Astrocyte (in vitro differentiated cells and primary cell): ENCODE measurements at places on chromosomes 2 and 18. TPM values are rescaled to one million over a fixed set of nuclear protein-coding genes. Genes with fewer than 3 reads are reported as not detected.

DNA sequence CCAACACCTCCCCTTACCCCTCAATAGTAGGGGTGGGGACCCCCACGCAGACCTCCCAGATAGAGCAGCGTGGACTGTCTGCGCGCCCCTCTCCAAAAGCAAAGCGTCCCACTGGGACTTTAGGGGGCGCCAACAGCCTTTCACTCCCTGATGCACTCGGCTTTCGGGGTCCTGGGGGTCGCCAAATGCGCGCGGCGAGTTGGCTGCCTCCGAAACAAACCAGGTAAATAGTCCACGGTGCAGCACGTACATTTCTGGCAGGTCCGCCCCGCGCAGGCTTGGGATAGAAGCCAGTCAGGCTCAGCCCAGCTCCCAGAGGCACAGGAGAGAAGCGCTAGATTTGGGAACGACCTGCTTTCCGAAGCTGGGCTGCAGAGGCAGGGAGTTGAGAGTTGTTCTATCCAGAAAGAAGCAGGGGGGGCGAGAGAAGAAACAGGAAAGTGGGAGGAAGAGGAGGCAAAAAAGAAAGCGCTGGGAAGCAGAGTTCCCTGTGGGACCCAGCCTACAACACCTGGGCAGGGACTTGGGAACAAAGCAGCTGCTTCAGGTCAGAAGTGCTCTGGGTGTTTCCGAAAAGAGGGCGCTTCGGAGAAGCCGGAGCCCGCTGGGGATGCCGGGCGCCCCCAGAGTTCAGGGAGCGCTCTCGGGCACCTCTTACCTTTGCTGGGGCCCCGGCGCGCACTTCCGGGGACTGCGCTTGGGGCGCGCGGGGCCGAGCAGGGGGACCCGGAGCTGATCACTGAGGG, 544 bp downstream of the EVA1A start:
- peak; percentile 33 for DNase-seq

DNA sequence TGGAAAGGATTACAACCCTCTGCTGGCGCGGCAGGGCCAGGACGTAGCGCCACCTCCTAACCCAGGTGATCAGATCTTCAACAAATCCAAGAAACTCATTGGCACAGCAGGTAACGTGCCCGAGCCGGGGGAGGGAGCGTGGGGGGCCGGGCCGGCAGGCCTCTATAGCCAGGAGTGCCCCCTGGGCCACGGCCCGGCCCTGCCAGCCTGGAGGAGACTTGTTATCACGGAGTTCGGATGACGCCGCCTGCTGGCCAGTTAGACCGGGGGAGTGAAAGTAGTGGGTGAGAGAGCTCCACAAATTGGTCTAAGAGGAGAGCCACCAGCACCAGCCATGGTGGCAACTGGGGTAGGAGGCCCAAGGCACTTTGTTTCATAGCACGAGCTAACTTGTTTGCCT, 8.6 kb upstream of the TMEM214 start:
- no peak for DNase-seq

GRCh38 chr2:14902953-14903352, 270.4 kb downstream of the LRATD1 start:
- no peak for DNase-seq

DNA sequence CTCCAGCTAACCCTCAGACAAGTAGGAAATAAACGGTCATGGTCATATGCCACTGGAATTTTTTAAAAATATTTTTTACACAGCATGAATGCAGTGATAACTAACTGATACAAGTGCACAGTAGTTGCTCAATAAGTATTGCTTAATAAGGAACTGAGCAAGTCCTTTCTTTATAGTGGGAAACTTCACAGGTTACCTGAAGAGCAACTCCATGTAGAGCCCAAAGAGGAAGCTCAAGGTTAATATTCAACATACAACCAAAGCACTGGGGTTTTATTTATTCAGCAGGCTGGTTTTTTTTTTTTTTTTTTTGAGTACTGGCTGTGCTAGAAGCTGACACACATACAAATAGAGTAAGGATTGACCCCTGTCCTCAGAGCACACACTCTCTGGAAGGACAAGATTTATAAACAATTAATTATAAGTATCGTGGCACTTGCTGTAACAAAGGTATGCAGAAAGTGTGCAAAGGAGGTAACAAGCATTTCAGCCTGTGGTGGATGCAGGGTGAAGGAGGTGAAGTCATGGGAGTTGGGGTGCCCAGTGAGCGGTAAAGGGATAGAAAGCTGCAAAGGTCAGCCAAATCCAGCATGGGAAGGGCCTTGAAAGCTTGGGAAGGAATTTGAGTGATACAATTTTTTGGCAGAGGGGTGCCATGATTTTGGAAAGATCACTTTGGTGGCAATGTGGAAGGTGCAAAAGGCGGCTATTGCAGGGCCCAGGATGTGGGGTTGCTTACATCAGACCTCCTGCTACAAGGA, 52.7 kb downstream of the ATOH8 start:
- no peak for DNase-seq

The ERFE gene
- 0.60 and 1.4 TPM in 2 replicates for total RNA-seq

The MBD1 gene
- 62.8 and 74.4 TPM in 2 replicates for total RNA-seq
